Amniotic stem cell (primary cell): ENCODE measurements at places on chromosomes 12 and 14.

GRCh38 chr12:3127832-3128231 lies 50.7 kb downstream of the TSPAN9 start:
- no peak for DNase-seq

DNA sequence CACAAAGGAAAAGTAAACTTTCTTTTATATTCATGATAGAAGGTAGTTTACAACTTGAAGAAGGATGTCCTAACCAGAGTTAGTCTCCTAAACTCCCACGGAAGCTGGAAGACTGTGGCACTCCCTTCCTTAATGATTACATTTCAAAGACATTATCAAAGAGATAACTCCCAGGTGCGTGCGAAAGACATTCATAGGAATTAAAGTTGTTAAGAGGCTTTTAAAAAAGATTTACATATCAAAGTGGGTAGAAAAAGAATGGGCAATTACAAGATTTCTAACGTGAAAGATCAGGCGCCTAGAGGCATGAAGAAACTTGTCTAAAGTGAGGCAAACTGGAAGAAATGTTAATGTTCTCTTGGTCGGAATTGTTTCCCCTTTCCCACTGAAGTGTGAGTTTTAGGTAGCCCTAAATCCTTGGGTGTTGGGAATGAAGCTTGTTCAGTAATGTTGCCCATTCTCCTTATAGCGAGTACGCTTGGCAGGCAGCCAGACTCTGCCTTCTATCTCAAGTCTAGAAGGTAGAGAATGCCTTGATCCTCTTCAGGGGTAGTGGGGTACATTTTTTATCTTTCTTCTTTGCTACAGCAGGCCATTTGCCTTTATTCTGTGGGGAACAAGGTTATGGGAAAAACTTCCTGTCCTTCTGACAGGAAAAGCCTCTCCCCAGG lies 642.0 kb downstream of the SLC6A15 start:
- DNase-seq = no peak

DNA sequence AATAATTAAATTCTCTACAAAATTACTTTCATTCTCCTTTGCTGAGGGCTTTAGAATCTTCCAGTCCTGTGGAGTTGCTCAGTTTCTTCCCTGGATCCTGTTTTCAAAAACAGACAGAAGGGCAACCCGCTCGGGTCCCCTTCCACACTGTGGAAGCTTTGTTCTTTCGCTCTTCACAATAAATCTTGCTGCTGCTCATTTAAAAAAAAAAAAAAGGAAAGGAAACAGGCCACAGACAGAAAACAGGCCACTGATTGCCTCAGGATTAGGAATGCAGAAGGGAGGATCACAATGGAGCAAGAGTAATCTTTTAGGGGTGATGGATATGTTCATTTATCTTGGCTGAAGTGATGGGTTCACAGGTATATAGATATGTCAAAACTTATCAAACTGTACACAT lies 29.5 kb upstream of the HIGD1C start:
- DNase-seq = no peak

DNA sequence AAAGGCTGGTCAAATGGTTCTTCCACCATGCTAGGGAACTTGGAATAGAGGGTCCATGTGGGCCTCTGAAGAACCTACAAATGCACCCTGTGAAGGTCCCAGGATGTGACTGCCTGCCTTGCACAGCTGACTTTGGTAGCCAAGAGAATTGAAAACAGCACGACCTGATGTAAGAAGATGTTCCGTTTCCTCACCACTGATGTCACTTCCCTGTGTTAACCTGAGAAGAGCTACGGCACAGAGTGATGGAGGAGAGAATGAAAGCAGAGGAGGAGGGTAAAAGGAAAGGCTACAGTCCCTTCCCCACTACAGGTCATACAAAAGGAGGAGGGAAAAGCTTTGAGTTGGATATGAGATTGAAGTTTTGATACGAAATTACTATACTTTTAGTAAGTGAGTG lies 328.8 kb downstream of the RGS6 start:
- DNase-seq = no peak

DNA sequence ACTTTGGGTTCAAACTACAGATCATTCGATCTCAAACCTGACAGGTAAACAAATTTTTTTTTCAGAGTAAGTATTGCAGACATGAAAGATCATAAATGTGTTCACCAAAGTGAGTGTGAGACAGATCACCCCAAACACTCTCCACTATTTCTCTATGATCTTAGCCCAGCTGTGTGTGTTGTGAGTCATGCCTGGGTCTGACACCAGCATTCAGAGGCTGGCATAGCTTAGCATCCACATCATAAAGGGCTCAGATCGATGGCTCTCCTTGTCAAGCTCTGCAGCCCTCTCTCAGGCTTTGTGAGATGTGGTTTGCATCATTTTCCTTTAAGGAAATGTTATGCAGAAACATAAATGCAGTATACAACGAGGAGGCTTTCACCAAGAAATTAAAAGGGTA lies 164.9 kb downstream of the ETV6 start:
- no peak for DNase-seq

GRCh38 chr12:94768398-94769046 lies 118.2 kb upstream of the TMCC3 start:
- DNase-seq = no peak

DNA sequence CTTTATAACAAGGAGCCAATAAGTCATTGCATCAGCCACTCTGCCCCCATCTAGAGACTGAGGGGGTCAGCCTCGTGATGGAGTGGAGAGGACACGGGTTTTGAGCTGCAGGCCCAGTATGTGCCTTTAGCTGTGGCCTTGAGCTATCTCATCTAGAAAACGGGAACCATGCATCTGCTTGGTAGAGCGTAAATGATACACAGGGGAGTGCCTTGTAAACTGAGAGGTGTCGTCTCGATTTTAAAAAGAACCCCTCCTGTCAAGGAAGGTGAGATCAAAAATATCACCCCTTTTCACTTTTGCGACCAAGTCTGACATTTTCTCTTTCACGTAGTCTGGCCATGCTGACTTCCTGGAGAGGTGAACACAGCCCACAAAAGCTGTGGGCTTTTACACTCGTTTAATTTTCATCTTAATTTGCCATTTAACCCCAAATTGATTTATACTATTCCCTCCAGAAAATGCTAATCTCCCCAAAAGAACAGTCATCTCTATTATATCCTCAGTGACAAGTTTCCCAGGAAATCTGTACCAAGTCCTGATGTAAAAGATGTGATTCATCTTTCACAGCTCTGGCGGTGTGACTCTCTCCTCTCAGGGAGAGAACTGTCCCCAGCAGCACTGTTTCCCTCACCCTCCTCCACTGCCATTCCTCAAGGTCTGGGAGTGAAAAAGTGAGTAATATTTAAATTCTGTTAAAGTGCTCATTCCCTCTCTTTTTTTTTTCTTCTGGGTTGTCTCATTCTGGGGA lies 30.6 kb downstream of the VCPKMT start:
- DNase-seq = no peak

- no peak for DNase-seq
These were observed 72.7 kb downstream of the EFCAB11 start for GRCh38 chr14:89881839-89882238.

DNA sequence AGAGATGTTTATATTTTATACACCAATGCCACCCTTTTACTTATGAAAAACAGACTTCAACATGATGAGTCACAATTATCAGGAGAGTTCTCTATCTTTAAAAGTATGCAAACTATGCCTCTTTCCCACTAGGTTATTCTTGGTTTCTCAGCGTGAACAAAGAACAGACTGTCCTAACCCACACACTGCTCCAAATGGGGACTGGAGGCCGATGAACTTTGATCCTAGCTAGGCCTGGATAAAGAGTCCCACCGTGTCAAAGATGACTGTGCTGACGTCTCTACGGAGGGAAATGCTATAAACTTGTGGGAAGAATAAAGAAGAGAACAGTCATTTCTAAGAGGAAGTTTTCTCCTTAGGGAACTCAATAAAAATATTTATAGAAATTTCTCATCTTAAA lies 160.1 kb downstream of the EPS8 start:
- DNase-seq = no peak
